ENCODE measurements at places on chromosomes 1 and 21.

- no peak for DNase-seq
Measured at GRCh38 chr1:154765970-154766369, 104.1 kb downstream of the KCNN3 start.

GRCh38 chr1:202825748-202826147 lies 15.0 kb downstream of the PCAT6 start:
- no peak for DNase-seq

DNA sequence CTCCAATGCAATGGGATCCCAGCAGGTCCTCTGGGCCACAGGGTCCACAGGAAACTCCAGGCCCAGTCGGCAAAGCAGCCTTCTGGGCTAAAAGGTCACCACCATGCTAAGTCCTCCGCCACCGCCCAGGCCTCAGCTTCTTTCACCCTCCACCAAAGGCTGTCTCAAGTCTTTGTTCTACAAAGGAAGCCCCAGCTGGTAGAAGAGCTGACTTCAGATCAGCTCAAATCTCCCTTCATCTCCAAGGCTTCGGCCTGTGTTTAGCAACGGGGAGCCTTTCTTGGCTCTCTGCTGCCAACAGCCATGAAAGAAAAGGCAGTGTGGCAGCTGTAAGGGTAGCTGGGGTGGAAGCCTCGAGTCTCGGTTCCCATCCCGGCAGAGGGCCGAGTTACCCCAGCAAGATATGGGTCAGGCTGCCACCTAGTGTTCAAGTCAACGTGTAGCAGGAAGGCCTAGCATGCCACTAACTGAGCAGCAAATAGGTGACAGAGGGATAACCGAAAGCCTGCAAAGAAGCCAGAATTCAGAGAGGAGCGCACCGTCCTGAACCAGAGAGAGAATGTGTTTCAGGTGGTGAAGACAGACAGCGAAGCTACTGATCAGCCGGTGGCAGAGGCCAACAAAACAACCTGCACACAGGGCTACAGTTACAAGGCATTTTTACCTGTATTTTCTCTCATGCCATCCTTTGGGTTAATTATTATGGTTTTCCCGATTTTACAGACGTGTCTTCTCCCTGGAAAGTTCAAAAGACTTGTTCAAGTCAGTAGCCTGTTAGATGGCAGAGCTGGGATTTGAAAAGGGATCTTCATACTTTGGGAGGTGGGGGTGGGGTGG lies 26.8 kb upstream of the CRNN start:
- no peak for DNase-seq

GRCh38 chr1:151047925-151048644 lies 534 bp downstream of the C1orf56 start:
- DNase-seq = no peak

GRCh38 chr1:158203693-158204457 lies 23.2 kb downstream of the CD1D start:
- peak; percentile 14 for DNase-seq

DNA sequence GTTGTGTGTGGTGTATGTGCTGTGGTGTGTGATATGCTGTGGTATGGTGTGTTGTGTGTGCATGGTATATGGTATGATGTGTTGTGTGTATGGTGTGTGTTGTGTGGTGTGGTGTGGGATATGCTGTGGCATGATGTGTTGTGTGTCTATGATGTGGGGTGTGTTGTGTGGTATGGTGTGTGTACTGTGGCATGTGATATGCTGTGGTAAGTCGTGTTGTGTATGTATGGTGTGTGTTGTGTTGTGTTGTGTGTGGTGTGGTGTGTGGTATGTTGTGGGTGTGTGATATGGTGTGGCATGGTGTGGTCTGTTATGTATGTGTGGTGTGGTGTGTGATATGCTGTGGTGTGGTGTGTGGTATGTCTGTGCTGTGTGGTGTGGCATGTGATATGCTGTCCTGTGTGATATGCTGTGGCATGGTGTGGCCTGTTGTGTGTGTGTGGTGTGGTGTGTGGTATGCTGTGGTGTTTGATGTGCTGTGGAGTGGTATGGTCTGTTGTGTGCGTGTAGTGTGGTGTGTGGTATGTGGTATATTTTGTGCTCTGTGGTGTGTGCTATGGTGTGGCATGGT lies 318.0 kb downstream of the PTPRU start:
- DNase-seq = no peak

GRCh38 chr1:210848474-210848873 lies 285.5 kb downstream of the KCNH1 start:
- DNase-seq = no peak

- no peak for DNase-seq
Measured at GRCh38 chr1:28441674-28442073, 64.2 kb upstream of the RCC1 start.

DNA sequence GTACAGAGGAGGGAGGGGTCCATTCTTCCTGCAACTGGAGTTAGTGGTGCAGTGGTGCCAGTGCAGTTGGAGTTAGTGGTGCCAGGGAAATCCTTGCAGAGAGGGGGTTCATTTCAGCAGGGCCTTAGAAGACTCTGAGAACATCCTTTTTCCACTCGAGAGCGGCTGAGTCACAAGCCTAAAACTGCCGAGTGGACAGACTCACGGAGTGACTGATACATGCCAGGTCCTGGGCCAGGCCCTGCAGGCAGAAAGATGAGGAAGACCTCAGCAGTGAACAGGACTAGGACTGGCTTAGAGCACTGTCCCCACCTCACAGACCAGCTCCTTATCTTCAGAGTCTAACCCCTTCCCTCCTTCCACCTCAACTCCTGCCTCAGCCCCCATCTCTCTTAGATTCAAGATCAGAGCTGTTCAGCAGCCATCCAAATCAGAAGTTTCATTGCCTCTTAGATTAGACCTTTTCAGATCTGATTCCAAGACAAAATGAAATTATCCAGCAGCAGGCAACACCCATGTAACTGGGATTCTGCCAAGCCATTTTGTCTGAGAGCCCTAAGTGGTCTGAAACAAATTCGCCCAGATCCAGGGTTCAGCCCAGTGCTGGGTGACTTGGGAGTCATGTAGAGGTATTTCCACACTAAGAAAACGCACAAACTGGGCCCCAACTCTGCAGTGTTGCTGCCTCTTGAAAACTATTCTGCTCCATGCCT lies 12.7 kb upstream of the IKBKE start:
- no peak for DNase-seq

- DNase-seq = no peak
Measured at GRCh38 chr1:21937034-21937371, at the start of gene HSPG2. Gene HSPG2 (minus strand): TSS chr1:21937310. CDS start chr1:21937217, 93 bp downstream.

DNA sequence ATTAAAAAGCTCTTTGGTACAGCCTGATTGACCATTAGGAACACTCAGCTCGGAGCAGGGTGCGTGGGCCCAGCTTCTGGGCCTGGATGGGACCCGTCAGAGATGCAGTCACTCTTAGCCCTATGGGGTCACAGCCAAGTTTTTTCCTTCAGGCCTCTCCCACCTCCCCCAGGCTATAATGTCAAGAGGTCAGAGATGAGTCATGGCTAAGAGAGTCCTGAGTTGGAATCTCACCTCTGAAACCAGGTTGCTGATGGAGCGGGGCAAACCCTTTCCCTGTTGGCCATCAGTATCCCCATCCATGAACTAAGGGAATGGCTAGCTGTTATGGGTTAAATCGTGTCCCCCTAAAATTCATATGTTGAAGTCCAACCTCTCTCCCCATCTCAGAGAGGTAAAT lies 195.9 kb upstream of the POU3F1 start:
- DNase-seq = no peak

DNA sequence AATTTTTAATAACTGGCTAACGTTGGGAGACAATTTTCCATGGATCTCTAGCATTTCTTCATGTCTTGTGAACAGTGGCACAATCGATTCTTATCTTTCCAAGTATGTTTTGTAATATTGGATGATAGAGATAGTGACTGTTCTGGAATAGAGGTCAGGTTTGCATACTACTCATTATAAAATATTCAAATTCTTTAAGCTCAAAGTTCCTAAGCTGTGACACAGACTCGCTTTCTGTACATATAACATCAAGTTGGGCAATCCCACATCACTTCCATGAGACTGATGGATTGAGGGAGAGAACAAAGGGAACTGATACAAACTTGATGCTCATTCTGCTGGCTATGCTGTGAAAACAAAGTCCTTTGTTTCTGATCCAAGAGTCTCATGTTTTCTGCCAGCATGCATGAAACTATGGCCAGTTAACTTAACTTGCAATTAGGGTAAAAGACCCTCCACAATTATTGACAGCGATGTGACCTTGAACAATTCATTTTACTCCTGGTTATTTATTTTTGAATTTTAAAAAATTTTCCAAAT lies 392.4 kb downstream of the TTLL7 start:
- no peak for DNase-seq

- DNase-seq = no peak
Measured at GRCh38 chr1:68481041-68481440, 15.8 kb downstream of the DEPDC1 start.

DNA sequence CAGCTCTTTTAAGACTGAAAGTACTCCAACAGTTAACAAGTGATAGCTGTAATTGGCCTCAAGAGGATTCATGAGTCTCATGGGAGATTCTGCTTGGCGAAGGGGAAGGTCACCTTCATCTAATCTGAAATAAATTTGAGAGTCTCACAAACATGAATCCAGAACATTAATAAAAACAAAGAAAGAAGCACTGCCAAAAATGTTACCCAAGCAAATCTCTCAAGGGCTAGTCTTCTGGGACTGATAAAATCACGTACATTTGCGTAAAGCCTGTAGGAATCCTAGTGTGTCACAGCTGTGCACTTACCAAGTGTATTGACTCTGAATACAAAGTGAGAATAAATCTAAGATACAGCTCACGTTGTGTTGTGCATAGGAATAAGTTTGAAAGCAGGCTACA lies 21.2 kb upstream of the NUF2 start:
- no peak for DNase-seq

GRCh38 chr1:207817778-207818751 lies 66.2 kb downstream of the CD46 start:
- no peak for DNase-seq

- peak; percentile 61 for DNase-seq
Measured at GRCh38 chr21:25837533-25838265, 102.9 kb downstream of the GABPA start.

DNA sequence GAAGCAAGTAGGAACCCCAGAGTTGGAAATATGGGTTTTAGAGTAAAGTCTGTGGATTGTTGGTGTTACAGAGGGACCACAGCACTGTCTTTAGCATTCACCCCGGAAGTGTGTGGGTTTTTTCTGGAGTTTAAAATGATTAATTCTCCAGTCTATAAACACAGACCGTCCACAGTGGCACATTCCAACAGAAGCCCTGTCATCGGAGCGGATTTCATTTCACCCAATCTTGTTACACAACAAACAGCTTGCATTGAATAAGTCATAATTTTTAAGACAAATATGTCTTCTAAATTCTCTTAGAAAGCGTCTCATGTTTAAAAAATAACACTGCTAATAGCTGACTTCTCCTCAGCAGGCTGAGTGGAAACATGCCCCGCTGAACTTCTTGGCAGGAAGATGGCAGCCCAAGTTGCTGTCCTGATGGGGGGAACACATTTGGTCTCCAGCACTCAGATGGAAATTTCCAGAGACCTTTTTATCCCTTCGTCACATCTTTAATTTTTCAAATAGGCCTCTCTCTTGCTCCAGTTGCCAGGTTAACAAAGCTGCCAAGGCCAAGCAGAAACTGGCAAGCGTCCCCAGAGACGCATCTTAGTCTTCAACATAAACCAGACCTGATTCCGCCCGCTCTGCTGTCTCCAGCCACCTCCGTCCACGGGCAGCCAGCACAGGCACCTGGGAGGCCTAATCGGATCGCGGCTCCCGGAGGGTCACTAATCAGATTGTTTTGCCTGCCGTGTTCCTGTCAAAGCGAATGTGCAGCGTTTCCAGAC lies 28.8 kb upstream of the SLC19A1 start:
- DNase-seq = peak; percentile 50

GRCh38 chr21:42154237-42155044 lies 64.5 kb upstream of the ABCG1 start:
- DNase-seq = no peak

GRCh38 chr1:216054600-216054999 lies 368.6 kb downstream of the USH2A start:
- DNase-seq = no peak

DNA sequence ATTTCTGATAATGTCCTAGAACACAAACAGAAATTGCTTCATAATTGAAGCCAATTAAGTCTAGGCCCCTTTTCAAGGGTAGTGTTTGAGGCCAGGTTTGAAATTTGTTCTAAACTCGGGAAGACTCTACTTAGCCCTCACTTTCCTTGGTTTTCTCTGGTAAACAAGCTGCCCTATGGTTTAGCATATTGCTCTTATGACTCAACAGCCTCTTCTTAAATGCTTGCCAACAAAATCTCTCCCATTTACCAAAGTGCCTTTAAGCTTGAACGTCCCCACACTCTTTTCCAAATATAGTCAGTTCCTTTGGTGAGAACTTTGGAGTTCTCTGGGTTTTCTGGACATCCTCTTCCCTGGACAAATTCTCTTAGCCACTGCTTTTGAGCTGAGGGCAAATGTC lies 5.8 kb upstream of the LCE6A start:
- DNase-seq = no peak

DNA sequence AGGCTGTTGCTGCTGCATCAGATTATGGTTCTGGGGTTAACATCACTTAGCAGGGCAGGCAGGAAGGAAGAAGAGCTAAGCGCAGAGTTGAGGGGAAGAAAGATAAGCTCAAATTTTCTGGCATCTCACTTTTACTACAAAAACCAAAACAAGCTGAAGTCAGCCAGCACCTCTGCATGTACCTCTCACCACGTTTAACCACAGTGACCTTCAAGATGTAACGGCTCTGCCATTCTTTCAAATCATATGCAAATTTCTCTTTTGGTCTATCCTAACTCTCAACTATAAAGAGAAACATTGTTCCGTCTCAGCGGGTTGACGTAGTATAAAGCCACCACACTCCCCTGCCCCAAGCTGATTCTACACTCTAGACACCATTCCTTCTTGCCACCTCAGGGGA lies 154.4 kb downstream of the OMA1 start:
- no peak for DNase-seq

- DNase-seq = no peak
Measured at GRCh38 chr1:215417122-215417521, 150.0 kb upstream of the KCTD3 start.

GRCh38 chr1:189851806-189852367 lies 625.8 kb downstream of the BRINP3 start:
- no peak for DNase-seq

DNA sequence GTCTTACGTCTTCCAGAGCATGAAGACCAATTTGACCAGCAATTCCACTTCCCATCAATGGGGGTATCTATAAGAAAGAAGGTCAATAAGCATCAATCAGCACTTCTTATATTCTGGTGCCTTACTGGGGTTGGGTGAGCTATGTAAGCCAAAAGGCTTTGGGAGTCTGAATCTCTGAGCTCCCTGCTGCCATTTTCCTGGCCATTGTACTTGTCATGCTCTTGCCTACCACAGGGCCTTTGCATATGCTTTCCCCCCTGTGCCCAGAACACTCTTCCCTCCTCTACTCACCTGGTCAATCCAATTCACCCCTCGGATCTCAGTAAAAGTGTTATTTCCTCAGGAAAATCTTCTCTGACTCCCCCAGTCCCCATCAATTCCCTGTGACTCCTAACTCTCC lies 36.3 kb downstream of the C8B start:
- no peak for DNase-seq
